ENCODE measurements at places on chromosomes 3 and 15. TPM values are rescaled to one million over a fixed set of nuclear protein-coding genes. Genes with fewer than 3 reads are reported as not detected.

RAD18 gene
- 42.5 TPM for total RNA-seq

SKOR1 gene
- total RNA-seq: 0.37 TPM

DNA sequence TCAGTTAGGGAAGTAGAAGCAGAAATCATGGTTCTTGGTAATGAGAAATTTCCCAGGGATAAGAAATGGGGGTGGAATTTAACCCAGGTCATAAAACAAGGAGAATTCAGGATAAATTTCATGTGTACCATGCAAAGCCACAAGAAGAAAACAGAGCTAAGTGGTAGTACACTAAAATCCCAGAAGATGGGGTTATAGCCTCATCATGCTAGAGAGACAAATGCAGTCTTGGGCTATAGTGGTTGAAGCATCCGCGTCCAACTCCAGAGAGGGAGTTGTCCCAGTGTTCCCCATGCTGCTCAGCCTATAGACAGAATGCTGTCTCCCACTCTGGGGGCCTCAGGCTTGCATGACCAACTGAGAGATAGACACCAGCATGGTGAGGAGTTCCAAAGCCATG is 36.2 kb upstream of the CLRN1 start:
- DNase-seq: peak; percentile 53

DNA sequence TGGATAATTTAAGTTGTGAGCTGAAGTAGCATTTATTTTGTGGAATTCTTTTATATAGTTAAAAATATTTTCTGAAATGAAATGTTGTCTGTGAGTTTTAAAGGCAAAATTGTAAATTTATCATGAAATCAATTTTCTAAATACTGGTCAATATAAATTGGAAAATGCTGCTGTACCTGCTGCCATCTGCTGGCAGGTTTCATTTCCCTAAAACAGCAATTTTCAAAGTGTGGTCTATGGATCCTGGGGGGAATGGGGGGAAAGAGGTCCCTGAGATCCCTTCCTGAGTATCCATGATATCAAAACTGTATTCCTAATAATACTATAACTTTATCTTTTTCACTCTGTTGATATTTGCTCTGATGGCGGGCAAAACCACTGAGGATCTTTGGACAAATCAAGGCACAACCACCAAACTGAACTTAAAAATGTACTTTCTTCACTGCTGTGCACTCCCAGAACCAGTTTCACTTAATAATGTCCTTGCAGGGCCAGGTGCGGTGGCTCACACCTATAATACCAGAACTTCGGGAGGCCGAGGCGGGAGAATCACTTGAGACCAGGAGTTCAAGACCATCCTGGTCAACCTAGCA is 17.2 kb upstream of the CCR4 start:
- DNase-seq: peak; percentile 40

DNA sequence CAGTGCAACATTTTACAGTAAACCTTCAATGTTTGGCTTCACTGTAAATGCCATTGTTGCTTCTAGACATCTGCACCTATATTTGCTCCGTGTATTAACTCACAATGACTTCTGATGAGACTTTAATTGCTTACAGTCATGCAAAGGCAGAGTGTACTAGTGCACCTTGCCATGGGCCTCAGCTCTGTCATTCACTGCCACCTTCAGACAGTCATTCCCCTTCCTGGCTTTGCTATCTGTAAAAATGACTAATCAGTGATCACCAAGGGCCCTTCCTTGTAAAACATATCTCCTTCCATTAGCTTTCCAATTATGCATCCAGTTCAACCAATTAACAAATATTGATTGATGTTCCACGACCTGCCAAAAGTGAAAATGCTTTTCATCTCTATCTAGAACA is 120.3 kb downstream of the ARRDC4 start:
- no peak for DNase-seq

- no peak for DNase-seq
Observed at GRCh38 chr3:131485119-131485518, 17.7 kb downstream of the MRPL3 start.

DNA sequence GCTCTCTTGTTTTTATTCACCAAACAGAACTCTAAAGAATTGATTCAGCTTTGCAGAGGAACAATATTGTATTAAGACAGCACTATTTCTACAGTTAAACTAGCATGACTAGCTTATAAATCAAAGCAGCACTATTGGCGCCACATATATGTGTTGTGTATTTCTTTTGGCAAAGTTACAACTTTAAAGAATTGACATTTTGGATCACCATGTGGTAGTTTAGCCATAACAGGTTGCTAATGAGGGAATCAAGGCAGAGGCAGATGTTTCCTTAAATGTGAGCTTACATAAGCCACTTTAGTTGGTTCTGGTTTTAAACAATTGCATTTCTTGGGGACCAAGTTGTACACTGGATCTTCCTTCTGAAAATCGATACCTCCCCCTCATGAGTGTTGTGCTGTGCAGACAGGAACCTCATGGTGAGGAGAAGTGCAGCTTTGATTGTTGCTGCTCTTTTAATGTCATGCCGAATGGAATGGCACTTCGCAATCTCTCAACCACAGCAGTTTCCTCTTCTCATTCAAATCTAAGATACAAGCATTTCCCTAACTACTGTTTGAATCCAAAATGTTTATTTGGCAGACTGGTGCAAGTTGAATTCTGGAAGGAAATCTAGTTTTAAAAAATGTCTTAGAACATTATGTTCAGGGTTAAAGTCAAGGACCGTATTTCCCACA is 151.2 kb downstream of the MYRIP start:
- no peak for DNase-seq

LRIG1 gene
- total RNA-seq: 24.9 TPM

AHSG gene
- total RNA-seq: 4.9 TPM

- no peak for DNase-seq
Observed at GRCh38 chr15:86167841-86168240, 88.2 kb downstream of the AGBL1 start.

SLCO3A1 gene
- 17.7 TPM for total RNA-seq
